ENCODE measurements at places on chromosomes 2 and 18. TPM values are rescaled to one million over a fixed set of nuclear protein-coding genes. Genes with fewer than 3 reads are reported as not detected.

The TMEM198 gene
- total RNA-seq: 6.1 TPM

The HRH4 gene
- not detected for total RNA-seq

The CACNB4 gene
- 6.0 TPM for total RNA-seq

The MEP1B gene
- total RNA-seq: not detected

The RNF125 gene
- total RNA-seq: 0.87 TPM

The FEV gene
- total RNA-seq: not detected

The ABCA12 gene
- total RNA-seq: 0.27 TPM

The SLC5A7 gene
- total RNA-seq: not detected

The TUBA3E gene
- total RNA-seq: not detected

The DAPL1 gene
- total RNA-seq: 1.4 TPM

- DNase-seq: no peak
Measured at GRCh38 chr2:164890544-164890943, 48.9 kb upstream of the COBLL1 start.

GRCh38 chr18:58580078-58580477 is 48.8 kb downstream of the ALPK2 start:
- no peak for DNase-seq

DNA sequence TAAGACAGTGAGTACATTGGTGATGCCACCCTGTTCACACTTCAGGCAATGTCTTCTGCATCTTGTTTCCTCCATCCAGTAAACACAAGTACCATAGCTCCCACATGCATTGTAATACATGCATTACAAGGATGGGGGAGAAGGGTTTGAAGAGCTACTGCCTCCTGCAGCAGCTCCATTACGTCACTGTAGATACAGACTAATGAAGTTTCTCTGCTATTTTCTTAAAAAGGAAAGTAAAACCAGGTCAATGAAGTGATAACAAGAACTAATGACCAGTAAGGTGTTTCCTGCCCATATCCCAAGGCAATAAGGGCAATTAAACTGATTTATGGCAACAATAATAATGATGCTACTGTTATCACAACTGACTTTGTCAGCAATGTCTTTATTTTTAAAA is 18.2 kb upstream of the BBS5 start:
- DNase-seq: no peak

- DNase-seq: no peak
Measured at GRCh38 chr2:129575431-129575830, 404.0 kb upstream of the RAB6C start.

DNA sequence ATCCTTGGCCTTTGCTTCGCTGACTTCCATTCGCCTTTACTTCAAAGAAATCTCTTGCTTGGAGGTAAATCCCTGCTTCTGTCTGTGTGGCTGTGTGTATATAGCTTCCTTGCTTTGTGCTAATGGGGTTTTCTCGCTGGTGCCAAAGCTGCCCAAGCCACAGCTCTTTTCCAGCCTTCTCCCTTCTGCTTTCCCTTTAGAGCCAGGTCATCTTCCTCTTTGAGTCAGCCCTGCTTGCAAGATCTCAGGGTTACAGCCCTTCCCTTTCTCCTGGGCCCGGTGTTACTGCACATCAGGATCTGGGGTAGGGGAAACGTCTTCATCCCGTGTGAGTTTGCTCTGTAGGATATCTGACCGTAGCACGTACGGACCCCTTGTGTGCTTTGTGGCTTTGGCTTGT is 19.1 kb downstream of the EIF4E2 start:
- no peak for DNase-seq

GRCh38 chr2:64625299-64626145 is 28.2 kb downstream of the SERTAD2 start:
- DNase-seq: no peak

GRCh38 chr2:218028189-218028495 is 25.3 kb upstream of the TNS1 start:
- DNase-seq: peak; percentile 66

DNA sequence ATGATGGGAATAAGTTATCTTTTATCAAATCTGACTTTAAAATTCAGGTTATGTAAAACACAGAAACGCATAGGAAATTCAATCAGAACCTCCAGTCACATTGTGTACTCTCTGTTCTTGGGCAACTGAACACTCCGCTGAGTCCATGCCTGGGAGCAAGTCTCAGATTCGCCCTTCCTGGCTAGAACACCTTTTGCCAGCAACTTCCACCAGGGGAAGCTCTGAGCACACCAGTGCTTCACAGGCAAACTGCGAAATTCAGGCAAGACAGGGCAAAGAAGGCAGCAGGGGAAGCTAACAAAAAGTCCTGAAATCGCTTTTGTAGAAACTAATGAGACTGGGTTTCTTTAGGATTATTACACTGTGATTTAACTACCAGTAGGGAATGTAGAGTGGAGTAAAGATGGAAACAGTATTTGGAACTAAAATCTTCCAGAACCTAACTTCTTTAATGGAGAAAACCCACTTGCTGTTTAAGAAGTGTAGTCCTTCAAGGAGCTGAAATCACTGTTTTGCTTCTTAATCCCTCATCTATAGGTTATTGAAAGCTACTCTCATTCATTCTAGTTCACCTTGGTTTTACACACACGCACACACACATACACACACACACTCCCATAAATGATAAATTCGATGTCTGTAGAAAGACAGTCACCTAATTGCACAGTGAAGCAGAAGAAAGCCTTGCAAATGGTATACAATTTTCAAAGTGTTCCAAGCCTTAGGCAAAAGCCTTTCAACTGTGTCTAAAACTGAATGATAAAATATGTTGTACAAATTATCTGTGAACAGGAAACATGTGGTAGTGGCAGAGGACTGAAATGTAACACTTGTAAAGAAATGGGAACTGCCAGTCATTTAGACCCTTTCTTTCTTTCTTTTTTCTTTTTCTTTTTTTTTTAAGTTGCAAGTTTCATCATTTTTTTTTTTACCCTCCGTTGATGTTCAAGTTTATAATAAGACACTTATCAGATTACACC is 214.5 kb downstream of the TMEM182 start:
- DNase-seq: no peak

DNA sequence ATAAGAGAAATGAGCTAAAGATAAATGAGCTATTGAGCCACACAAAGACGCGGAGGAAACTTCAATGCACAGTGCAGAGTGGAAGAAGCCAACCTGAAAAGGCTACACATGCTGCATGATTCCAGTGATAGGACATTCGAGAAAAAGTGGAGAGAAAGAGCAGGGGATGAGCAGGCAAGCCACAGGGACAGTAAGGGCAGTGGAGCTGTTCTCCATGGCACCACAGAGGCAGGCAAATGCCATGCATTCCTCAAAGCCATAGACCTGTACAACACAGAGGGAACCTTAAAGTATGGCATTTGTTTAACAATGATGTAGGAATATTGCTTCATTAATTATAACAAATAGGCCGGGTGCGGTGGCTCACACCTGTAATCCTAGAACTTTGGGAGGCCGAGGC is 36.5 kb upstream of the ZNF236 start:
- no peak for DNase-seq

DNA sequence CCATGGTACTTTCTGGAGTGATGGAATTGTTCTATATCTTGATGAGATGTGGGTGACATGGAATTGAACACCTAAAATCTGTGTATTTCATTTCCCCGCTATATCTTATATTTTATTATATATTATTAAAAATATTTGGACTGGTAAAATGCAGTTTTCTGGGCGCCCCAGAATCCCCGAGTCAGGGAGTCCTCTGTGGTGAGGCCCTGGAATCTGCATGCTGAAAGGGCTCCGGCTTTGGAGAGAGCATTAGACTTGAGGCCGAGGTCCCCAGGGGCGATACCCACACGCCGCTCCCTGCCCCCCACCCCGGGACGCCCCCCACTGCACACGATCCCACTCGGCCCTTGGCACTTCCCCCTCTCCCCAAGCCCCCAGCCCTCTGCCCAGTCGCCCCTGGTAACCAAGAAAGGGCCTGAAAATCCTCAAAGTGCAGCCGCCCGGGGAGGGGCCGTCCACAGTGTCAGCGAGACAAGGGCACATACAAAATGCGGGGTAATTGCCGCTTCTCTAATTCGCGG is 126.0 kb downstream of the ZFP36L2 start:
- no peak for DNase-seq

- DNase-seq: no peak
Measured at GRCh38 chr18:76619621-76620315, 124.7 kb upstream of the ZNF516 start.

GRCh38 chr18:31920277-31920676 is 22.7 kb downstream of the TRAPPC8 start:
- DNase-seq: no peak

DNA sequence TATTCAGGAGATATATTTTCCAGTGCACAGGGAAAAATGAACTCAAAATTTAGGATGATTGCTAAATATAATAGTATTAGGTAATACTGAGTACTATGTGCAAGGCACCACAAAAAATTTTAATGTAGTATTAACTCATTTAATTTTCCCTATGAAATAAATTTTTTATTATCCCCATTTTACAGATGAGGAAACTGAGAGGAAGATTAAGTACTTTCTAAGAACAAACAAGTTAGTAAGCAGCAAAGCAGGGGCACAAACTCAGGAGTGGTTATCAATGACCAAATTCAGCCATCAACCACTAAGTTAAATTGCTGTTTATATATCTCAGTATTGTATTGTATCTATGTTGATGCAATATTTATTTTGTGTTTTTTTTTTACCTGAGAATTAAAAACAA is 14.2 kb downstream of the SPDYA start:
- no peak for DNase-seq
